Ecto neural progenitor cell (in vitro differentiated cells): ENCODE measurements at places on chromosomes 7 and 10.

DNA sequence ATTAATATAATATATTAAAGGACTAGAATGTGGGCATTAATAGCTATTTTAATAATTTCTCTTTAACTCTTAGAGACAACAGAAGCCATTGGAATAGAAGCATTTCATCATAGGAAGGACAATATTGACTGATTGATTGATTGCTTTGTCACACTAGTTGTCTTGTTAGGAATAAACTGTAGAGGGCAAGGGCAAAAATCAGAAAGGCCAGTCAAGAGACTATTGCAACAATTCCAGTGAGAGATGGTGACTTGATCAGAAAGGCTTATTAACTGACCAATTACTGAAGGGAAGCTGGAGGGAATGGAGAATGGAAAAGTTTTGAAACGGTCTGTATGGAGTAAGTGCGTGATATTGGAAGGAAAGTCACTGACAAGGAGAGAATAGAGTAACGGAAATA is 87.3 kb downstream of the RUNDC3B start:
- no peak for DNase-seq

DNA sequence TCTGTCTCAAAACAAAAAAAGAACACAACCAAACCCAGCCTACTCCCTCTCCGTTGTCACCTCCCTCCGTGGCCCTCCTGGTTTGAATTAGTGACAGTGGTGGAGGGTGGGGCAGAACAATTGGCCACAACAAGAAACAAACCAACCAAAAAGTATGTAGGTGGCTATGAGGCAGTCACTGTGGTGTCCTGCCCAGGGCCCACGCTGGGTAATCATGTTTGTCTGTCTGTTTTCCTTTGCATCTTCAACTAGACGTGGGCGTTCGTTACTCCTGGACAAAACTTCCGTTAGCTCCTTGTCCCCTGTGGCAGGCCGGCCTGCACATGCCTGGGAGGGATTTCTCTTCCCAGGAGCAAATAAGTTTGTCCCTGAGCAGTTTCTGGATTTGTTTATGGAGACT is 78.4 kb downstream of the XRCC2 start:
- no peak for DNase-seq

DNA sequence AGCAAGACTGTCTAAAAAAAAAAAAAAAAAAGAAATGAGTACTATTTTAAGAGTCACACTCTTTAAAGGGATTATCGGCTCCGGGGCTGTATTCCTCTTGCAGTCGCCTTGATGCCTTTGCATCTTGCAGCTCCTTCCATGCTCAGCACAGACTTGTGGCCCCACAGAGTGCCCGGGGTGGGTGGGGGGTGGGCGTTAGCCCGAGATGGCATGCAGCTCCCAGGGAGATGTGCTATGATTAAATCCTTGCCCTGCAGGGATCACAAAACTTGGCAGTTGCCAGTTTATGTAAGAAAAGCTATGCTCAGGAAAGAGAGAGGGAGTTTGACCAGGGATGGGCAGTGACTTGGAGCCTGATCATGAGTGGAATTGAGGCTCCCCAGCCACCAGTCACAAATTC is 81.9 kb downstream of the CCDC3 start:
- no peak for DNase-seq

GRCh38 chr10:126268013-126268920 is 120.0 kb downstream of the ADAM12 start:
- no peak for DNase-seq

- peak; percentile 72 for DNase-seq
Observed at GRCh38 chr7:27156508-27156898, at the start of gene HOXA7. Gene HOXA7, minus strand, starts transcription at chr7:27156675. Its CDS starts 130 bp downstream, at chr7:27156545.

DNA sequence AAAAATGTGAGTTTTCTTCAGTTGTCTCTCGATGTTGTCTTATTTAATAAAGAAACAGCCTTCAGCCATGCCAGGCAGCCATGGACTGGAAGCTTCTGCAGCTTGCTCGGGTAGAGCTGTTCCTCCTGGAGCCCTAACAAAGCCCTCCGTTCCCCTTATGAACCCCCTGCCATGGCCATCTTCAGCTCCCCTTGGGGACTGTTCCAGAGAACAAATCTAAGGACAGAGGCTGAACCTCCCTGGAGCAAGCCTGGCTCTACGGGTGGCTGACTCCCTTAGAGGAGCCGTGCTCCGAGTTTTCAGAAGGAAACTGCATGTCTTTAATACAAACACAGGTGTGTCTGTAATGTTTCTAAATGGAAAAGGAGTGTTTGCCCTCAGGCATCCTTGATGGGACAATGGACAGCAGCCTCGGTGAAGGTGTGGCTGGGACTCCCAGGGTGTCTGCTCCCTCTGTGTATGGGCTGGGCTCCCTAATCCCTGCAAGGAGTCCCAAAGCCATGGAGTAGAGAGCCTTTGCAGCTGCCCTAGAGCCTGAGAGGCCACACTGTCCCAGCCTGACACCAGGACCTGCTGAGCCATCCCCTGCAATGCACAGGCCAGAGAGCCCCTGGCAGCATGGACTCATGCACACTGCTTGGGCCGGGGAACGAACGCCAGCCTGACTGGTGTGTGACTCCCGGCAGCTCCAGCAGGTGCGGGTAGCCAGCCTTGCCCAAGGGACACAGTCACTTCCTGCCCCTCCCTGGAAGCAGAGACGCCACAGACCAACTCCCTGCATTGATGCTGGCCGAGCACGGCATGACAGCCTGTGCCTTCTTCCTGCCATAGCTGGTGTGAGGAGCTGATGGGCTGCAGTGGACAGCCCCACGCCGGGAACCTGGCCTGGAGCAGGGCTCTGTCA is 381.8 kb downstream of the TCERG1L start:
- peak; percentile 33 for DNase-seq

GRCh38 chr10:98404571-98405359 is 10.2 kb downstream of the PYROXD2 start:
- DNase-seq, result no peak

DNA sequence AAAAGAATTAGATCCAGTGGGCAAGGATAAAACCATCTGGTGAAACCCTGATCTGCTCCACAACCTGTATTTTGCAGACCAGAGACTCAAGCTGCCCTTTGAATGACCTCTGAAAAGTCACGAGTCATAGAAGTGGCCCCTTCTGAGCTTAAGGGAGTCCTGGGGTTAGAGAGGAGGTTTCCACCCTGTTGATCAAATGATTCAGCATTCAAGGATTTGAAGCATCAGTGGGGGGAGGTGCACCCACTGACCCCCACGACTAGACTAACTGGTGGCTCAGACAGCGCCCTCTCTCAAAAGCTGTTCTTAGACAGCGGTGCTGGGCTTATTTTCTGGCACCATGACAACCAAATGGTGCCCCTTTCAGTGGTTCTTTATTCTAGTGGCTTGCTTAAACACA is 44.3 kb downstream of the PLCE1 start:
- no peak for DNase-seq
